Ascending aorta (tissue), 2 donors: ENCODE measurements at places on chromosomes 6 and 20.

DNA sequence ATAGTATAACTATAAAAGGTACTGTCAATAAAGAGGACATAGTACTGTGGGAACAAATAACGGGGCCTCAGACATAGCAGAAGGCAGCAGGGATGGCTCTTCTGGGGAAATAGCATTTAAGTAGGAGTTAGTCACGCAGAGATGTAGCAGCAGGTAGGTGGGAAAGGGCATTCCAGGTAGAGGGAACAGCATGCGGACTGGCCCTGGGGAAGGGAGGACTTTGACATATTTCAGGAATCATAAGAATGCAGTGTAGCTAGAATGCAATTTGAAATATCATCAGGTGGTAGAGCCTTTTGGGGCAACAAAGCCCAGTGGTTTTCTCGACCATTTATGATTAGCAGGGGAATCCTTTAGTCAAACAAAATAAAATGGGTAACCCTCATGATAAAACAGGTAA is 191.1 kb downstream of the SLC24A3 start:
- no peak for DNase-seq

GRCh38 chr20:4151342-4151741 is 136.0 kb upstream of the RNF24 start:
- no peak for DNase-seq

DNA sequence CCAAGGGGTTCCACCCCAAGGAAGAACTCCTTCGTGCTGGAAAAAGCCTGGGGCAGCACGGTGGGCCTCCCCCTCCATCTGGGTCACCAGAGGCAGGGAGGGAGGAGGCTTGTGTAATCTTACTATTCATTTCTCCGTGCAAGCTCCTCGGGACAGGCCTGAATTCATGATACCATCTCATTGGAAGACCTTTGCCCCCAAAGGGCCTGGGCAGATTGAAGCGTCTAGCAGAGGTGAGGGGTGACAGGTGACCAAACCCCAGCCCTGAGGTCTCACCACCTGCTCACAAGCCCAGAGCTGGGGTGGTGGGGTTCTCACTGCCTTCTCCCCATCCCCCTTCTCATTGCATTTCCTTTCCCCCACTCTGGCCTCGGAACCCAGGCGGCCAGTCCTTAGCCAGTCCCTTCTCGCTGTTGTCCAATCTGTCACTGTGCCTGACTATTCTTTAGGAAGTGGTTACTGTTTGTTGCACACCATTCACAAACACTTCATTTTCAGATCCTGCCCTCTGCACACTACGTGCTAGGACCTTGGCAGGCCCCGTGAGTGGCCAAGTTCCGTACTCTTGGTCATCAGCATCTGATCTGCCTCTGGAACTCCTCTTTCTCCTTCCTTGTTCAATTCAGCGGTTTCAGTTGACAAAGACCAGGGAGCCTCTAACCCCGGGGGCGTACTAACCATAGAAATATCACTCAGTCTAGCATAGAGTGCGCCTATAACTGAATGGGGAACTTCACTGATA is 137.1 kb downstream of the LY86 start:
- DNase-seq = no peak

- DNase-seq = no peak
Observed at GRCh38 chr6:86937219-86938079, at the start of gene HTR1E. Gene HTR1E, plus strand, starts transcription at chr6:86937528. Its CDS starts 77,807 bp downstream, at chr6:87015335.

DNA sequence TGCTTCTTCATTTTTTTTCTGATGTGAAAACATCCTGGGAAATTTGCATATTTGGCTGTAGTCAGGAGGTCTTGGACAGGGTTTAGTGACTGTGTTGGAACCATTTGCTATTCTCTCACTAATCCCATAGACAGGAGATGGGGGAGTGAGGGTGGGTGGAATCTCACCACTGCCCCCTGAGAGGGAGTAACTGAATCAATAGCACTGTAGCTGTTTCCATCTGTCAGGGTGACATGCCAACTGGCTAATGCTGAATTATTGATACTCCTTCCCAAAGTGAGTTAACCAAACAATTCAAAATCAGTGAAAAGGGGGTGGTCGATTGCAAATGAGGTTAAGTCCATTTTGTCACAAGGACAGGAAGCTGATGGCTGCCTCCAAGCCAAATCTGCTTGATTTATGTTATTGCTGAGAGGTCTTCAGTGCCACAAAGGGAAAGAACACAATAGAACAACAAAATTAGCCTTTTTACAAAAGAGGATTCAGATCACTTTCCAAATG is 55.1 kb upstream of the B3GAT2 start:
- no peak for DNase-seq

DNA sequence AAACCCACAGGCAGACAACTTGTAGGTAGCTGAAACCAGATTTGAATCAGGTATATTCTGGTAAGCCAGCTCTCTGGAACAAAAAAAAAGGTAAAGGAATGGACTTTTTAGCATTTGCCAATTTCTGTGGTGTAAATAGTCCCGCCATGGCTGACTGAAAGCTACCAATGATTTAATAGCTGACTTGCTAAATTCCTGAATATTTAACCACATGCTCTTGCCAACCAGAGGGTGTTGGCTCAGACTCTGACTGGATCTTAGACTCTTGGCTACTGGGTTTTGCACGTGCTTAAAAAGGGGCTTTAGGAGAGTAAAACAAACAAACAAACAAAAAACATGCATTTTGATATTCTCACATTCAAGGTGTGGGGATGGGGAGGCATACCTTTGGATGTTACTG is 600.0 kb upstream of the CDH4 start:
- DNase-seq = no peak

DNA sequence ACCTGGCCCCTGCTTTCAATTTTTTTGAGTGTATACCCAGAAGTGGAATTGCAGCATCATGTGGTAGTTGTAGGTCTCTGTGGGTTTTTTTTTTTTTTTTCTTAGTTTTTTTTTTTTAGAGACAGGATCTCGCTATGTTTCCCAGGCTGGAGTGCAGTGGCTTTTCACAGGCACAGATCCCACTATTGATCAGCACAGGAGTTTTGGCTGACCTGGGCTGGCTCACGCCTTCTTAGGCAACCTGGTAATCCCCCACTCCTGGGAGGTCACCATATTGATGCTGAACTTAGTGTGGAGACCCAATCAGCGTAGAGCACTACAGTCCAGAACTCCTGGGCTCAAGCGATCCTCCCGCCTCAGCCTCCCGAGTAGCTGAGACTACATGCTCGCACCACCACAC is 25.9 kb downstream of the MTO1 start:
- no peak for DNase-seq

DNA sequence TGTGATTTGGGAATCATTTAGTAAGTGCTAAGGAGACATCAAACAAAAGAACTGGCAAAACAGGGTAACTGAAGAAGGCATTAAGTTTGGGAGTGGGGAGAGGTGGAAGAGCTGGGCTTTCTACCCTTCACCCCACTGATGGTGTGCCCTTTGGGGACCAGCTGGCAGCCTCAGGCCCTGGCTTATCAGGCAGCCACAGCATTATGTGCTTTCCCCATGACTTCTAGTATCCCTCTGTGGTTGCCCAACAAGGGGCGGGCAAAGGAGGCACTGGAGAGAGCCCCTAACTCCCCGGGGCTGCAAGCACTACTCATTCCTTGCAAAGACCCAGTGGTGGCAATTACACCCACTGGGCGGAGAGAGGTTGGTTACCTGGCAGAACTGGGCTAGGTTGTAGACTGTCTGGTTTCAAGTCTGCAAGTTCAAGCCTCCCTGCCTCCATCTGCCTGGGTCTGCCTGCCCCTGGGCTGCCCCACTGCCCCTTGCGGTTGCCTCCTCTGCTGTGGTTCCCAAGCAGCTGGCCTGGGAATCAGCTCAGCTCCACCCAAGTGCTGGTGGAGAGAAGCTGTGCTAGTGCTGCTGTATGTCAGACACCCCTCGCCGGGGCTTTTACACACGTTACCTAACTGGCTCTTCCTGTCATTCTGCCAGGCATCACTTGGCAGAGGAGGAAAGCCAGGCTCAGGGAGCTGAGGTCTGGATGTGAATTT is 29.9 kb downstream of the KCNK5 start:
- no peak for DNase-seq

DNA sequence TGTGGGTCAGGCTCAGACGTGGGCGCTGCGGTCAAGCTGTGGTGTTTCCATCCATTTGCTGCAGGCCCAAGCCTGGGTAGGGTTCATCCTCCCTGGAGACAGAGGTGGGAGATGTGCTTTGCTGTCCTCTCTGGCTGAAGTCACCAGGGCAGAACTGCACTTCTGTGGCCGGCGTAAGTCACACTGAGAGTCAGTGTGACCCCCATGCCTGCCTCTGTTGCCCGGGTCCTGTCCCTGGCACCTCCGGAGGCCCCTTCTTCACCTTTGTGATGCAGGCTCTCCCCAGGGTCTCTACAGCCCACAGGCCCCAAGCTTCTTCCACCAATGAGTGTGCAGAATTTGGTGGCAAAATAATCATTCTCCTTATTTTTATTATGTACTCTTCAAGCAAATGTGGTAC is 53.8 kb upstream of the DACT2 start:
- no peak for DNase-seq

- DNase-seq = no peak
Observed at GRCh38 chr6:125211352-125211751, 57.8 kb downstream of the TPD52L1 start.

GRCh38 chr6:125254321-125254720 is 47.4 kb downstream of the HDDC2 start:
- no peak for DNase-seq

GRCh38 chr6:157368359-157369049 is 12.5 kb upstream of the ZDHHC14 start:
- no peak for DNase-seq

- no peak for DNase-seq
Observed at GRCh38 chr6:165726965-165727381, 63.9 kb upstream of the PDE10A start.

GRCh38 chr6:75210885-75211739 is 5.3 kb upstream of the COL12A1 start:
- peak; percentile 69 for DNase-seq

DNA sequence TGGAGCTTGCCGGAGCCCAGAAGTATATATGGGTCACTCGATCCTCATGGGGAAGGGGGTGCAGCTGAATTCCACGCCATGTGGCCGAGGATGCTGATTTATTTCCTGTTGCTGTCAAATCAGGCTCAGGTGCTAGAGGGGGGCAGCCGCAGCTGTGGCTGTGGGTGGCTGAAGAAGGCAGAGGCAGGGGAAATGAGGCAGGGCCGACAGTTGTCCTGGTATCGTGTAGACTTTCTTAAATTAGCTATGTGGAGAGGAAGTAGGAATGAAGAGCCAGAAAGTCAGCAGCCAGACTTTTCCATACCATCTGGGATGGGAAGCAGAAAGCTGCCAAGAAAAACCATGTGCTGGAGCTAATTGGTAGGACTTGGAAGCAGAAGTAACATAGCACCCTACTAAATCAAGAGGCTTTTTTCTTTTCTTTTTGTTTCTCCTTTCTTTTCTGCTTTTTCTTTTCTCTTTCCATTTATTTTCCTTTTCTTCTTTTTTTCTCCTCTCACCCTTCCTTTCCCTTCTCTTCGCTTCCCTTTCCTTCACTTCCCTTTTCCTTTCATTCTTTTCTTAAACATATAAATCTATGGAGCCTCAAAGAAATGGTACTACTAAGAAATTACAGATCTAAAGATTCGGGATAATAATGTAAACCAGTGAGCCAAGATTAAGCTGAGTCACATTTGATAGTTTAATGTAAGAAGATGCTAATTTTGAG is 90.6 kb upstream of the CD83 start:
- no peak for DNase-seq

GRCh38 chr6:16669227-16669626 is 92.0 kb downstream of the ATXN1 start:
- DNase-seq = no peak

- no peak for DNase-seq
Observed at GRCh38 chr6:2578767-2579166, 172.0 kb downstream of the MYLK4 start.

- no peak for DNase-seq
Observed at GRCh38 chr6:71107911-71108420, 151.1 kb upstream of the B3GAT2 start.

DNA sequence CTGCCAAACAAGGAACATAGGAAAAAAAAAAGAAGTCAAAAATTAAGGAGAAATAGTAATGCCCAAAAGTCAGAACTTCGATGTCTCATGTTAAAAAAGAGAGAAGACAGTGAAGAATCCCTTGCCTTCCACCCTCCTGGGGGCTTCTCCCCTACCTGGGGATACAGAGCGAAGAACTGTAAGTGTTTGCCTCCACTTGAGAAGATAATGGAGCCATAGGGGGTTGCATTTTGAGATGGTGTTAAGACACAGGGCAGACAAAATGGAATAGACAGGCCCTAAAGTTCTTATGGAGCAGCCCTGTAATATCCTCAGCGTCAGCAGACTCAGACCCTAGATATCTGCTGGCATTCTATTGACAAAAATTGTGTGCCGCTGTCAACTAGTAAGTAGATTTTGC is 222.2 kb upstream of the MAP3K7 start:
- no peak for DNase-seq

DNA sequence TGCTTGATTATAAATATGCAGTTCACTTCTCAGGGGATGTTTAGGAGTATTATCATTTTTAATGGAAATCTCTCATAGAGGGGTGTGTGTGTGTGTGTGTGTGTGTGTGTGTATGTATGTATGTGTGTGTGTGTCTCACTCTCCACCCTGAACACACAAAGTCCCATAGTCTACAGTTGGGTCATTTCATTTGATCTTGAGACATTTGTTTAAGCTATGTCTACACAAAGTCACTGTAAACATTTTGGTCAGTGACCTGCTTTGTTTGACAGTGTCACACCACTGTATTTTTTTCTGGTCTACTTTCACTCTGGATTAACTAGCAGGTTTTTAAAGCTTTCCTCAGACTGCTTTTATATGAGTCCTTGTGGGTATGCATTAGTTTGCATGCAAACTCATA is 215.2 kb downstream of the GRIK2 start:
- no peak for DNase-seq
